ENCODE measurements at places on chromosomes 12 and 14.
A peak's percentile ranks its signal among the peaks of the same experiment; 100 is the strongest.

GRCh38 chr14:92880851-92881250 is 42.1 kb upstream of the CHGA start:
- DNase-seq = no peak

DNA sequence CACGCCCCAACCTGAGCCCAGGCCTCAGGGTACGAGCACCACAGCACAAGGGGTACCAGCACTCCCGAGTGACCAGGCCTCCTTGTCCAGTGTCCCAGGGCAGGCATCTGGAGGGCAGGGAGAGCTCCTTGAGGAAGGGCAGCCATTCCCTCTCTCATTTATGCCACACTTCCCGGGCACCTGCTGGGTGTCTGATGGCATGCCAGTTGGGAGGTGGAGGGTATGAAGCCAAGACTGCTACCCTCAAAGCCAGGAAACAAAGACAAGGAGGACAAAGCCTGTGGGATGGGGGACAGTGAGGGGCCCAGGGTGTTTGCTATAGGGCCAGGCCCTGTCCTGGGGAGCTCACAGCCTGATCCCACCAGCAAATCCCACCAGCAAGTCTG is 45.6 kb downstream of the CCDC88C start:
- no peak for DNase-seq

DNA sequence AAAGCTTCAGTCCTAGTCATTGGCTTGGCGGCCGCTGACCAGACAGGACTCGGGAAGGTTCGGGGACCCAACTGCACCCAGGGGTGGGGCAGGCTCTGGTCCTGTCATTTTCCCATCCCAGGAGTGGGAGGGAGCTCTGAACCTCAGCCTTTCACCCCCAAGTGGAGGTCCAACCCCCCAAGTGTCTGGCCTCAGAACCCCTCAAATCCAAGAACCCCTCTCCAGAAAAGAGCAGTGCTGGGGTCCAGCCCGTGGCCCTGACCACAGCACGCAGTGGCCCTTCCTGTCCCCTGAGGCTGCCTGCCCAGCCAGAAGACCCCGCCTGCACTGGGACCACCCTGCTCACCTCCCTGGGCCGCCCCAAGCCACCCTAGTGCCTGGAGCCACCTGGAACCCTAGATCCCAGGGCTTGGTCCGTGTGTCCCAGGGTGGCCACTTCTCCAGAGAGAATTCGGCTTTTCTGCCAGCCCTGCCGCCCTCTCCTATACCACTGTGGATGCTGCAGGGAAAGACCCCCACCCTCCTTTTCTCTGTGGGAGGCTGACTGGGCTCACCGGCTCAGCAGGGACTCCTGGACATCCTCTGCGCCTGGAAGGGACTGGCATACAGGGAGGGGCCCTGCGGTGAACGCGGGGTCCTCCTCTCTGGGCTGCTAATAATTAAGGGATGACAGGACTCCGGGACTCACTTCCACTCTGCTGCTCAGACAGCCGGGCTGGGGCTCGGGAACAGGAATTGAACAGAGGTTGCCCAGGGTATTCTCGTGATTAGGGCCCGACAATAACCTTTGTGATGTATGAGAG is 326.9 kb upstream of the SFSWAP start:
- DNase-seq = no peak

- no peak for DNase-seq
Observed at GRCh38 chr12:81530352-81530751, 228.8 kb downstream of the PPFIA2 start.

GRCh38 chr14:53735916-53736315 is 220.7 kb downstream of the BMP4 start:
- no peak for DNase-seq

DNA sequence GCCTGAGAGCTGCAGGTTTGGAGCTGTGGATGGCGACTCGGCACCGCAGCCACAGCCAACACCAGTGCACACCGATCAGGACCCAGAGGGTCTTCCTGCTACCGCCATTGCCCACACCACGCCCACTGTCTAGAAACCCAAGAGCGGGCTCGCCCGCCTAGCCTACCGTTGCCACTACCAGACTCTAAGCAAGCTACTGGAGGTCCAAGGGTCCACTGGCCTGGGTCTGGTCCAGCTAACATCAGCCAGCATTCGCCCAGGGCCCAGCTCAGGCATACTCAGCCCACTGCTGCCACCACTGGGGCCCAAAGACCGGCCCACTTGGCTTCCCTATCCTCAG is 30.5 kb upstream of the MON2 start:
- no peak for DNase-seq

DNA sequence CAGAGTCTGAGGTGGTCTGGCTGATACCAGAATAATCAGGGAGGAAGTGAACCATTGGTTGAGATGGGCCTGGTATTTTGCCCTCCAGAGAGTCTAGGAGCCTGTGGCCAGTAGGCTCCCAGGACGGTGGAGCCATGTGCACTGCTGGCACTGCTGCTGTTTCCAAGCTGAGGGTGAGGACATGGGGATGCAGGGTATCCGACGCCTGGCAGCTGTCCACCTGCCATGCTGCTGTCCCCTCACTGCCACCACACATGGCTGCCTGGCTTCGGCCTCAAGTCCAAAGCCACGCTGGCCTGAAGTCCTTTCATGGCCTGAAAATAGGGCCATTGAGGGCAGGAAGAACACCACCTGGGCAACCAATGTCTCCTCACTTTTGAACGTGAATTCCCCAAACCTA is 8.6 kb downstream of the CACNA1C start:
- no peak for DNase-seq

DNA sequence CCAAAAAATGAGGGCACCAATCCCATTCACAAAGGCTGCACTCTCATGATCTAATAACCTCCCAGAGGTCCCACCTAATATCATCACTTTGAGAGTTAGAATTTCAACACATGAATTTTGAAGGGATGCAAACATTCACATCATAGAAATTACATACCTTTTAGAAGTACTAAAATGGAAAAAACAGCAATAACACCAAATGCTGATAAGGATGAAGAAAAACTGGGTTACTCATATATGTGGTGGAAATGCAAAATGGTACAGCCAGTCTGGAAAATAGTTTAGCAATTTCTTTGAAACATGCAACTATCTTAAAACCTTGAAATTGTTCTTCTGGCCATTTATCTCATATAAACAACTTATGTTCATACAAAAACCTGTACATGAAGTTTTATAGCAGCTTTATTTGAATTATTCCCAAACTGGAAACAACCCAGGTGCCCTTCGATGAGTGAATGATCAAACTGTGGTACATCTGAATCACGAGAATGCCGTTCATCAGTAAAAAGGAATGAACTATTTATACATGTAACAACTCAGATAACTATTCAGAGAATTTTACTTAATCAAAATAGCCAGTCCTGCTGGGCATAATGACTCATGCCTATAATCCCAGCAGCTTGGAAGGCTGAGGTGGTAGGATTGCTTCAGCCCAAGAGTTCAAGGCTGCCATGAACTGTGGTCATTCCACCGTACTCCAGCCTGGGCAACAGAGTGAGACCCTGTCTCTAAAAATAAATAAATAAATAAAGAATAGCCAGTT is 109.4 kb upstream of the SSTR1 start:
- no peak for DNase-seq

DNA sequence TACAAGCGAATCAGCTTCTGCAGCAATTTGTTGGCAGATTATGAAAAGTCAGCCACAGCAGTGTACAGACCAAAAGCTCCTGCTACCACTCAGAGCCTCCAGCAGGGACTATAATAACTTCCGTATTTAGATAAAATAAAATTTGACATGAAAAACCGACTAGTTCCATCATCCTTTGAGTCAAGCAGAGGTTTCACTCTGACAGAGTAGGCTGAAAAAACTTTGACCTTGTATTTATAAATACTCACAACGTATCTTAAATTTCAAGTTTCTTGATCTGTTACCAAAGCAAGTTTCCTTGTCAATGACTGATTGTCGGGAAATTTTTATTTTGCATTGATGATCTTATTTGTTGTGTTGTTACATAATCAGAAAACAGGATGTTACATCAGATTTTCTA is 283.4 kb downstream of the DAD1 start:
- no peak for DNase-seq

DNA sequence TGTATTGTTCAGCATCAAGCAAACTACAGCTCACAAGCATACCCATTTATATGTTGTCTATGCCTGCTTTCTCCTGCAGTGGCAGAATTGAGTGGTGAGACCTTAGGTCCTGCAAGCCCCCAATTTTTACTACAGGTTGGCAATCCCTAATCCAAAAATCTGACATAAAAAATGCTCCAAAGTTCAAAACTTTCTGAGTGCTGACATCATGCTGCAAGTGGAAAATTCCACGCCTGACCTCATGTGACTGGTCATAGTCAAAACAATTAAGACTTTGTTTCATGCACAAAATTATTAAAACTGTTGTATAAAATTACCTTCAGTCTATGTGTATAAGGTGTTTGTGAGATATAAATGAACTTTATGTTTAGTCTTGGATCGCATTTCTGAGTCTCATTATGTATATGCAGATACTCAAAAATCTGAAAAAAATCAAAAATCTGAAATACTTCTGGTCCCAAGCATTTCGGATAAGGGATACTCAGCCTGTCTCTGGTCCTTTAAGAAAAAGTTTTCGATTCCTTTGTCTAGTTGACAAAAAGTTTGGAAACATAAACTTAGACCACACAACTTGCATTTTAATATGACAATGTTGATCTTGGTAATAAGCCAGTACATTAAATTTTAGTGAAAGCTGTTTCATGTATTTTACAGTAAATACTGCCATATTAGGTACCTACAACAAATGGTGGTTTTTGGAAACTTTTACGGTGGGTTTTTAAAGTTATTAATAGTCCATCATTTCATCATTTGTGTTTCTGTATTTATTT is 81.5 kb downstream of the AEBP2 start:
- no peak for DNase-seq

GRCh38 chr12:22037947-22038346 is 8.1 kb upstream of the CMAS start:
- no peak for DNase-seq

GRCh38 chr12:99704036-99704435 is 56.5 kb downstream of the GARIN6 start:
- DNase-seq = no peak

- peak; percentile 37 for DNase-seq
Observed at GRCh38 chr12:128026696-128027574, 240.0 kb upstream of the TMEM132C start.

DNA sequence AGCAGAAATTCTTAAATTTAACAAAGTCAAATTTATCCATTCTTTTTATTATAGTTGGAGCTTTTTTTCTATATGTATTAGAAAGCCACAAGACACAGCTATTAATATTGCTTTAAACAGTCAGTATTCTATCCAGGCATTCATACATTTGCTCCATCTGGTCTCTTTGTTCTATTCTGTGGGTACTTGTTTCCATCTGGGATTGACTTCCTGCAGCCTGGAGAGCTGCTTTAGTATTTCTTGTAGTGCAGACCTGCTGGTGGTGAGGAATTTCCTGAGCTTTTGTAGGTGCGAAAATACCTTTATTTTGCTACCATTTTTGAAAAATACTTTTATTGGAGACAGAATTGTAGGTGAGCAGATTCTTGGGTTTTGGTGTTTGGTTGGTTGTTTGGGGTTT is 29.0 kb downstream of the CCDC60 start:
- DNase-seq = no peak

DNA sequence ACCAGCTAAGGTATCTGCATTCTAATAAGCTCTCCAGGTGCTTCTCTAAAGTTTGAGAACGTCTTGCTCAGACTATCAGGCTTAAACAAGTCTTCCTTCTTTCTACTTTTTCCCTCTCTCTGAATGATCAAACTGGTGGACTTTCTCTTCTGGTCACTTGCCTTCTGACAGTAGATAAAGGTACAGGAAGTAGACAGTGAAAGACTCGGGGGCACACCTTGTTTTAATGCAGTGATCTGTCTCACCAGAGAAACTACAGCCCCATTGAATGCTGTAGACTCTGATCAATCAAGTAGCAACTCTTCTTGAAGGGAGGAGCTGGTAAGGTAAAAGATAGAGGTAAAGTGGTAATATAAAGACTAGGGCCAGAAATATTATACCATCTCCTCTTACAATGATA is 48.1 kb upstream of the ATXN7L3B start:
- DNase-seq = no peak

DNA sequence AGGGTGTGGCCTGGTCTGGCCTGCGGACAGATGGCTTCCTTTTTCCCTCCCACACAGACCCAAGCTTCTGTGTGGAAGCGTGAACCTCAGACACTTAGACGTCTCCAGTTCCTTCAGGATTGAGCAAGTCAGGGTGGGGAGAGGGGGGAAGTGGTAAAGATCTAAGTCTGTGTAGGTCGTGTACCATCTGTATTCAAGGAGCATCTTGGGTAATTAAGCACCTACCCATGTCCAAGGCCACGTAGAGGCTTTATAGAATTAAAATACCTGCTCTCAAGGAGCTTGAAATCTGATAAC is 1.7 kb downstream of the AVIL start:
- DNase-seq = no peak

GRCh38 chr14:105078294-105078693 is 13.1 kb upstream of the GPR132 start:
- DNase-seq = no peak

GRCh38 chr14:34093883-34094282 is 143.0 kb upstream of the EGLN3 start:
- no peak for DNase-seq

DNA sequence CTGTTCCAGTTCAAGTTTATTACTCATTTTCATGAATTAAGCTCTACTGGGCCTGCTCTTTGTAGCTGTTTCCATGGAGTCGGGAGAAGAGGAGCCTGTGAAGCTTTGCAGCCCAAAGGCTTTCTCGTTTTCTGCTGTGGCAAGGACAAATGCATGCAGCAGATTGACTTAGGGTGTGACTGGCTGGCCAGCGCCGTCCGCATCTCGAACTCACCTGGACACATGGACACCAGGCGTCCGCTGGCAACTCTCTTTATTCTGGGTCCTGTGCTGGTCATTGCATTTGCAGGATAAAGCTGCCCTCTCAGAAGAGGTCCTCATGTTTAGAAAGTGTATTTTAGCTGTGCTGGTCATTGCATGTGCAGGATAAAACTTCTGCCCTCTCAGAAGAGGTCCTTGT is 350.4 kb downstream of the TMEM121 start:
- DNase-seq = peak; percentile 4

DNA sequence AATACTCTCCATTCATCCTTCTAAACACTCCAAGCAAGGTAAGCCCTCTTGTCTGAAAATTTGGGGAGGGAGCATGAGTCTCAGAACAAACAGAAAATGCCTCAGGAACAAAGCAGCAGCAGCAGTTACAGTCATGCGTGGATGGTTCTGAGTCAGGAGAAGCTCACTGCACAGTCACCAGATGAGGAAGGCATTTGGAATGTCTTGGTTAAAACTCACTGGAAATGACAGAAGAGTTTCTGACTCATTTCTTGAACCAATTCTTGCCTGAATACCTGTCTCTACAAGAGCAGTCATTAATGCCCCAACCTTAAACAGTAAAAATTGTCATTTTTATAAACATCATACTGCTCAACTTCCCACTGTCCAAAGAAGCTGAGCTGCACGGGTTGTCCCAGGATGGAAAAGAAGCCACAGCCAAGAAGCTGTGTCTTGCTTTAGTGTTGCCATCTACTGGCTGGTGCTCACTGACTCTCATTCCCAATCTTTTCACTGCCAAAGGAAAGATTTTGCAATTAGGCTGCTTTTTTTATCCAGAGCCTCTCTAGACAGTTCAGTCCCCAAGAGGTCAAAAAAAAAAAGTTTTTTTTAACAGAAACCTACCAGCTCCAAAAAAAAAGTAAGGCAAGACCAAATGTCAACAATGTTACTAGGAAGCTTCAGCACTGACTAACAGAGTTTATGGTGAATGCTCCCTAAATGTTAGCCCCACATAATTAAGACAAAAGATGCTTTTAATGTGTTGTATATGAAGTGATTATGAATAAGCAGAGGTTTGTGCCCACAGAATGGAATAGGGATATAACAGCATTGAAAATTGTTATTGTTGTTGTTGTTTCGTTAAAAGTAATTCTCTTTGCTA is 40.4 kb downstream of the KICS2 start:
- no peak for DNase-seq

- no peak for DNase-seq
Observed at GRCh38 chr14:71029236-71029781, 122.0 kb downstream of the PCNX1 start.
